ENCODE measurements at places on chromosomes 7 and 10.

DNA sequence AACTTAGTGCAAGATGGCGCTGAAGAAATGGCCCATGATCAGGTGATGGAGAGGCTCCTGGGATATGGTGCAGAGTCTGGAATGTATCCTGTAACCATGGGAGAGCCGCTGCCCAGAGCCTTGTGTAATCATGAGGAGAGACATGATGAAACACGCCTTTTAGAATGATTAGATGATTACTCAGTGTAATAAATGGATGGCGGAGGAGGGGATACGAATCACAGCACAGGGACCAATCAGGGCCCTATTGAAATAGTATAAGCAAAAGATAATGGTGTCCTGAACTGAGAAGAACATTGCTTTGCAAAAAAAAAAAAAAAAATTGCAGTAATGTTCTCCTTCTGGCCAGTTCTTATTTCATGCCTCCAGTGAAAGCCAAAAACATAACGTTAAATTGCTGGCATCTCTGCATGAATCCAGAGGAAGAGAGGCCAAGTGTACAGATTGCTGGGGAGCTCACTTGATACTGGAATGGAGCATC, 668.5 kb upstream of the AUTS2 start:
- no peak for DNase-seq

- DNase-seq = no peak
Observed at GRCh38 chr10:61836888-61837754, 64.4 kb upstream of the ARID5B start.

DNA sequence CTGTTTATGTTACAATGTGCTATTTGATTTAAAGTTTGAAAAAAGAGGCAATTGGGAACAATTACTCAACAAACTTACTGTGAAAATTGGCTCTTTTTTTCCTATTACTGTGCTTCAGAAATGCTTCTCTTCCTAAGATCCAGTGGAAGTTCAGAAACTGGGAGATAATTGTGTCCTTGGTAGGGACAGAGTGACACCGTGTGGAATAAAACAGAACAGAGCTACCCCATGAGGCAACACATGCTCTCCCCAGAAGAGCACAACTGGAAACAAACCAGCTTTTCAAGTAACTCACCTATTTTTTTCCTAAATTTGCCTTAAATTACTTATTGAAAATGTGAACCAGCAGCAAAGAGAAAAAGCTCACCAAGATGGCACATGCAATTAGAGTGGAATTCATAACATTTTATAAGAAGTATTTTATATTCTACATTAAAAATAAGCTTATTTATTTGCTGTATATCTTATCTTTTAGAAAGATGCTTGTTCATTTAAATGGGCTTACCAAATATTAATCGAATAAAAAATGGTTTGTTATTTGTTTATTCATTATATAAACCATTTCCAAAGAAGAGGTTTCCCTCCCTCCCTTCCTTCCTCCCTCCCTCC, 346.1 kb upstream of the ANKRD30A start:
- peak; percentile 82 for DNase-seq

DNA sequence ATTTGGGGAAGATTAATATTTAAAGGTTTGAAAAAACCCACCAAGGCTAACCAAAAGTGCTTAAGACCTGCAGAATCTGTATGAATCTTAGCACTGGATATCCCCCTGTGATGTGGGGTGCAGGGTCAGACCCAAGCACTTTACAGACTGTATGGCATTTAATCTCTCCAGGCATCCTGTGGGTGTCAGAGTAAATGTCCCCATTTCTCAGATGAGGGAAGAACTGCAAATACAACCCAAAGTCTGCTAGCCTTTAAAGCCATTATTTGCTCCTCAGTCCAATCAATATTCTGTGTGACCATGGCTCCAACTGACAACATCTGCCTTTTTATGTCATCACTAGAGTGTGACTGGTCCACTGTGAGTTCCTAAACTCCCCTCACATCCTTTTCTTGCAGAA, 10.0 kb upstream of the MBL2 start:
- no peak for DNase-seq

DNA sequence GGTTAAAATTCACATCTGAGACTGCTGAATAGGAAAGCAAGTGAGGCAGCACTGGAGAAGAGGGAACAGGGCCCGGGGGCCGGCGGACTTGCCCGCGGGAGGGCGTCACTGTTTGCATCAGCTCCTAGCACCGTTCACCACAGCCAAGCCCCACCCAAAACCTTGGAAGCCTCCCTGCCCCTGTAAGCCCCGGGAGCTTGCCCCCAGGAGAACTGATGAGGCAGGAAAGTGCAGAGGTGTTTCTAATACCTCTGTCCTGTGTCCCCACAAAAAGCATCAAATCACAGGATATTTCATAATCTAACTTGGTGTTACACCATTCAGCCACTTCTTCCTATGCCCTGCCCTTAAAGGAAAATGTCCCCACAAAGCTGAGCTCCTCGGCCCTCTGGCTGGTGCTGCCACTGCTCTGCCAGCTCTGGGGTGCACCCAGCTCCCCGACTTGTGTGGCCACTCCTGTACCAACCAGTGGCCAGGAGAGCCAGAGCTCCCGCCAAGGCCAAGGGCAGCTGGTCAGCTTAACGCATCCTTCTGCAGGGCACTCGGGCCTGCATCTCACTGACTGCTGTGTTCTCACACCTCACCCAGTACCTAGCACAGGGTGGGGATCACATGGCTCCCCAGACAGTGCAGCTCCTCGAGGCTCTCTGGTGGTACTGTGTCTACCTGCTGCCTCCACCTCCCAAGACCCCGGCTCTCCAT, 47.3 kb upstream of the CNPY1 start:
- peak; percentile 58 for DNase-seq

GRCh38 chr10:15118615-15119014, 21.5 kb downstream of the RPP38 start:
- no peak for DNase-seq

DNA sequence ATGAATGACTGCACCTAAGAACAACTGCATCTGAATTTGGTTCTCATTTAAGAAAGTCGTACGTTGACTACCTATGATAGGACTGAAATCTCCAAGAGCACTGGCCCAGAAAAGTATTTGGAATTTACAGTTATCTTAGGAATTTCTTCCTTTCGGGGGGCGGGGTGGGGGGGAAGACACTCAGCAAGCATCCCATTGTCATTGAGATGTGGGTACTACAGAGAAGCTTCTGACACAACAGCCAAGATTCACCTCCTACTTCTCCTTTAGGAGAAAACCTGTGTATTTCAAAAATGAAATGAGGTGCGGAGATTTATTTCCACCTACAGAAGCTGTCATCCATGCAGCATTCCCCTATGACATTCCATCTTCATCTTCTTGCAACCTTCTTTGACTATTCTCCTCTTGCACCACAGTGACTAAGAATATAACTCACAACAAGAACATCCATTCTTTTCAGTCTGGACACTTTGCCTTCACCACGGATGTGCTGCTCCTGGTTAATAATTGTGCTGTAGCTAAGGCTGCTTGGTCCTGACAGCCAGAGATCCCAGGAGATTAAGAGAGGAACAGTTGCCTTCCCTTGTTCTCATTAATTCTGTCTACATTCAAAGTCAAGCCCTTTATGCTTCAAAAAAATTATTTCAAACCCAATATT, 98.4 kb upstream of the FRMD4A start:
- DNase-seq = no peak

GRCh38 chr10:36157486-36157885, 515.4 kb upstream of the FZD8 start:
- no peak for DNase-seq

- no peak for DNase-seq
Observed at GRCh38 chr7:110557-111232, 81.7 kb upstream of the FAM20C start.

DNA sequence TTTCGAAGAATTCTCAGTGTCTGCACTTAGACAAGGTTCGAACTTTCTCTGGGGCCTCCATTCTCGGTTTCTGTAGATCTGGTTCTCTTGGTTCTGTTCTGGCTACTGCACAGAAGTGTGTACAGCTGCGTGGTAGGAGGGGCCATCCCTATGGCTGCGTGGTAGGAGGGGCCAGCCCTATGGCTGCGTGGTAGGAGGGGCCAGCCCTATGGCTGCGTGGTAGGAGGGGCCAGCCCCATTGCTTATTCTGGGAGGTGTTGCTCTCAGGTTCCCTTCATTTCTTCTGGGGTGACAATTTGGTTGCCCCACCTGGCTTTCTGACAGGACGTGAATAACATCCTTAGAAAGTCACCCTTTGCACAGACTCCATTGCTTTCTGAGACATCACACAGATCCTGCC, 65.2 kb upstream of the CHST15 start:
- no peak for DNase-seq

DNA sequence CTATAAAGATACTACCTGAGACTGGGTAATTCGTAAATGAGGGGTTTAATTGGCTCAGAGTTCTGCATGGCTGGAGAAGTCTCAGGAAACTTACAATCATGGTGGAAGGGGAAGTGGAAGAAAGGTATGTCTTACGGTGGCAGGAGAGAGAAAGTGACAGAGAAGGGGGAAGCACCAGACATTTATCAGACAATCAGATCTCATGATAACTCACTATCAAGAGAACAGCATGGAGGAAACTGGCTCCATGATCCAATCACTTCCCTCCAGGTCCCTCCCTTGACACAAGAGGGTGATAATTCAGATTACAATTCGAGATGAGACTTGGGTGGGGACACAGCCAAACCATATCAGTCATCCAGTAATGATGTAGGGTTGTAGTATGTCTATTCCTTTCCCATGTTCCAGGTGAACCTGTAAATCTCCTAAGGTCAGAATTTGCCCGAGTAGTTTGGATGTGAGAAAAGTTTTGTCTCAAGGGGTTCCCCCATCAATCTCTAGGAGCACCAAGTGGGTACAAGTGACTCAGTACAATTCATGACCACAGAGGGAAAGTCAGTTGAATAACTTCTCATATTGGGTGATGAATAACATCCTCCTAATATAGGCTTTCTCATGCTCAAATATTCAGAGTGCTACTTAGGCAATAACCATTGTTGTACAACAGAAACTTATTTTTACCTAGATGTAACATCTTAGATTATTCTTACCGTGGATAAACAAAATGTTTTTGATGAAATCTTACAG, 39.7 kb upstream of the MTPN start:
- DNase-seq = no peak

DNA sequence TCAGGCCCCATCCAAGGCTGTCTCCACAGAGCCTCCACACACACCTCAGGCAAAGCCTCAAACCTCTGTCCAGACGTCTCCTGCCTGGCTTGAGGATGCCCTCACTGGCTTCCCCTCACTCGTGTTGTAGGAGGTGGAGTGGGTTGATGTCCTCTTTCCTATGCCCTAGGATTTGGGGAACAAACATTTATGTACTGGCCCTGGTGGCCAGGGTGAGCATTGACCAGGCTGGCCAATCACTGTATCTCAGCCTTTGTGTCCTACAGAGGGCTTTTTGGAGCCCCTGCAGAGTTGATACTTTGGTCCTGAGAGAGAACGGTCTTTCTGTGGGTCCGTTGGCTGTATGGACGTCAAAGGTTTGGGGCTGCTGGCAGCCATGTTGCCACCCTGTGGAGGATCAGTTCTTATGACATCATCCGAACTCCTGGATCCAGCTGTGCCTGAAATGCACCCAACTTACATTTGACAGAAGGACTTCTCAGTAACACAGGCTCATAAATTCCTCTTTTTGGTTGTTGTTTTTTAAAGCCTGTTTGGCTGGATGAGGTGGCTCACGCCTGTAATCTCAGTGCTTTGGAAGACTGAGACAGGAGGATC, 2.3 kb upstream of the GRID2IP start:
- DNase-seq = no peak

DNA sequence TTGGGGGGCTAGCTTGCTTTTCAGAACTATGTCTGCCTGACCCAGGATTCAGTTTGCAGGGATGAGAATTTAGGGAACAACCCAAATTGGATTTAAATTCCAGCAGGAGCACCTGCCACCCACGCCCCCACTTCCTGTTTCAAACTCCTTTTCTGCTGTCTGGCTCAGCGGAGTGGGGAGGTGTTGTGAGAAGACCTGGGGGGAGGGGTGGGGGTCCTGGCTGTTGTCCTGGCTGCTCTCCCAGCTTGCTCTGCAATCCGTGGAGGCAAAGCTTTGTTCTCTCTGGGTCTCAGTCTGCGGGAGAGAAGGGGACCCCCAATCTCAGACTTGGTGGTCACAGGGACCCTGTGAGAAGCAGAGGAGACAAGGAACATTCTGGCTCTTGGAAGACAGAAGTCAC, 799 bp downstream of the KCNK18 start:
- no peak for DNase-seq

DNA sequence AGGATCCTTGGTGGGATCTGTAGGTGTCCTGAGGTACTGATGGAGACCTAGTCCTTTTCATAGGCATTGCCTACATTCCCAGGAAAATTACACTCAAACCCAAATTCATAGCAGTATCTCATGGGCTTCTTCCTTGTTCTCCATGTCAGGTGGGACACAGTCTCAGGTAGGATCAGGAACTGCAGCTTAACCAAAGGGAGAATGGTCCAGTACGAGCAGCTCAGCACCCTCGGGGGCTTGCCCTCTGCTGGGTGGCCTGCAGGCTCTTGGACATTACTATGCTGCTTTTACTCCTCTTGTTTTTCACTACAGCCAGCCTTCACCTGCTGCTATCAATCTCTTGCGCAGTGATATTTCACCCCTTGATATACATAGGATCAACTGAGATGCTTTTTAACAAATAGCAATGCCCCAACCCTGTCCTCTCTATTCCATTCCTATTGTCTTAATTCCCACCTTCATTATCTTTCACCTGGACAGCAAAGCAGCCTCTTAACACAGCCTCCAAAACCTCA, 28.6 kb downstream of the PLA2G12B start:
- DNase-seq = no peak

- no peak for DNase-seq
Observed at GRCh38 chr10:21961847-21962246, 41.7 kb downstream of the DNAJC1 start.

- no peak for DNase-seq
Observed at GRCh38 chr10:83649471-83649870, 489.8 kb upstream of the GHITM start.

- no peak for DNase-seq
Observed at GRCh38 chr10:191703-192518, 56.7 kb downstream of the ZMYND11 start.

DNA sequence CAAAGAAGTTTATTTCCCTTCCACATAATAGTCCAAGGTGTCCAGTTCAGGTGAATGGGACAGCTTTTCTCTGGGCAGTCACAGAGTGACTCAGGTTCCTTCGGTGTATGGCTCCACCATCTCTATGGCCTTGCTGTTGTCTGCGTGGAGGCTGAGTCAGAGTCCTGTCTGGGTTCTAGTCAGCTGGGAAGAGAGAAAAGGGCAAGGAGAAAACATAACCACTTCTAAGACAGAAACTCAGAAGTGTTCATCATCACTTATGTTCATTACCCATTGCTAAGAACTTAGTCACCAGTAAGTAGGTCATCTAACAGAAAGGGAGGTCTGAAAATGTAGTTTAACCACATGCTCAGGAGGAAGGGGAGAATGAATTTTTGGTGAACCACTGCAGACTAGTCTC, 32.4 kb upstream of the CCDC7 start:
- DNase-seq = no peak

- DNase-seq = no peak
Observed at GRCh38 chr10:63237396-63237795, 104.3 kb downstream of the NRBF2 start.

- no peak for DNase-seq
Observed at GRCh38 chr10:75024971-75025523, 86.4 kb upstream of the SAMD8 start.

- no peak for DNase-seq
Observed at GRCh38 chr7:130151591-130152492, 53.4 kb downstream of the TMEM209 start.
